ENCODE measurements at places on chromosomes 16 and 17.

DNA sequence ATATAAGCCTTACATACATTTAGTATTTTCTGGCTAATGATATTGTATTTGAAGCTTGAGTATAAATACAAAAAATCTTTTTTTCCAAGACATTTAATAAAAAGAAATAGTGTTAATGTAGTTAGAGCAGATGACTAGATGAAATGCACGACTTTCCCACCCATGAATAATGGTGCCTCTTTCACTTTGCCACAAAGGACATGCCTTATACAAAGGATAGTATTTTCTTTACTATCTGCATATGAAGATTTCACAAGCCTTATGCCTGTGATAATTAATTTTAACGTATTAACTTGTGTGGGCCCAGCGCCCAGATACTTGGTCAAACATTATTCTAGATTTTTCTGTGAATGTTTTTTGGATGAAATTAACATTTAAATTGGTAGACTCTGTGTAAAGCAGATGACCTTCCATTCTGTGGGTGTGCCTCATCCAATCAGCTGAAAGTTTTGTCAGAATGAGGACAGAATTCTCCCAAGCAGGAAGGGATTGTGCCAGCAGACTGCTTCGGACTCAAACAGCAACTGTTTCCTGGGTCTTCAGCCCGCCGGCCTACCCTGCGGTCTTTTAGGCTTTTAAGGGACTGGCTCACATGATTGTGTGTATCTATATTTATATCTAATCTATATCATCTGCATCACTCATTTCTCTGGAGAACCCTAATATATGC, 115.4 kb downstream of the USP22 start:
- H3K4me3 ChIP-seq: no peak overlapping the region
- no peaks in the 10 kb centered on the region for H3K36me3 ChIP-seq
- H3K27me3 ChIP-seq: no peaks in the 10 kb centered on the region
- no peaks in the 10 kb centered on the region for H3K4me1 ChIP-seq
- no peak for DNase-seq

- DNase-seq: no peak
- no peaks in the 10 kb centered on the region for H3K36me3 ChIP-seq
- no peaks in the 10 kb centered on the region for H3K27me3 ChIP-seq
- no peaks in the 10 kb centered on the region for H3K4me1 ChIP-seq
Observed at GRCh38 chr17:60168654-60169053, 18.9 kb downstream of the CA4 start.

DNA sequence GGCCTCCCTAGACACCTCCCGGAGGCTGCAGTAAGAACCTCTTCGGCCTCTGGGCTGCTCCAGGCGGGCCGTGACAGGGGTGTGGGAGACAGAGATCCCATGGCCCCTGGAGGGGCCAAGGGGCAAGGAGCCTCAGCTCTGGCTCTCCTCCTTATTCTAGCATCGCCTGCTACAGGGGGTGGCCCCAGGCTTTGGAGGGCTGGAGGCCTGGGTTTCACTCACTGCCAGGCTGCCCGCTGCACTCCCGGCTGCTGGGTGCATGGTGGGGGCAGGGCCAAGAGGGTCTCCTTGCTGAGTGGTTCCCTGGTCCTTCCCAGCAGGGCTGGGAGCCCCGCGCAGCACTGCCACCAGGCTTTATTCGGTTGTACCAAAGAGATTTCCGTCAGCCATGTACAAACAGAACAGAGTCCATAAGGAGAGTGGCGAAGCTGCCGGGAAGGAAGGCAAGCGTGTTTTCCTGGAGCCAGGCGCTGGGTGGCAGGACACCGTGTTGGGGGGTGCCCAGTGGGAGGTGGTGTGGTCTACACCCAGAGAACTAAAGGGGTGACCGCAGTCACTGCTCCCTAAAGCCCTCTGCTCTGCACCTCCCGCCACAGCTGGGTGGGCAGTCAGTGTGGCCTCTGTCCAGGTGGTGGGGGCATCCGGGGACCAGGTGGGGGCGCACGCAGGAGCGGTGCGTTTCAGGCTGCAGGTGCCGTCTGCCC, 2.0 kb downstream of the NPB start:
- no peak overlapping the region for H3K27ac ChIP-seq
- H3K36me3 ChIP-seq: peaks cover 4% of the 10 kb centered on the region
- no peak for DNase-seq
- H3K4me3 ChIP-seq: no peak overlapping the region
- H3K27me3 ChIP-seq: no peaks in the 10 kb centered on the region

DNA sequence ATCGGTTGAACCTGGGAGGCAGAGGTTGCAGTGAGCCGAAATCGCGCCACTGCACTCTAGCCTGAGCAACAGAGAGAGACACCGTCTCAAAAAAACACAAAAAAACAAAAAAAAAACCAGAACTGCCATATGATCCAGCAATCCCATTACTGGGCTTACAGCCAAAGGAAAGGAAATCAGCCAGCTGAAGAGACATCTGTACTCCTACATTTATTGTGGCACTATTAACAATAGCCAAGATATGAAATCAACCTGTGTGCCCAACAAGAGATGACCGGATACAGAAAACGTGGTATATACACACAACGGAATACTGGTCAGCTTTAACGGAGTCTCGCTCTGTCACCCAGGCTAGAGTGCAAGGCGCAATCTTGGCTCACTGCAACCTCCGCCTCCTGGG, 14.6 kb downstream of the FANCA start:
- H3K27ac ChIP-seq: no peak overlapping the region
- no peaks in the 10 kb centered on the region for H3K36me3 ChIP-seq
- no peak overlapping the region for H3K4me3 ChIP-seq

GRCh38 chr16:4684058-4684715, 9.2 kb upstream of the NUDT16L1 start:
- H3K36me3 ChIP-seq: peaks cover 98% of the 10 kb centered on the region
- H3K4me1 ChIP-seq: peaks cover 38% of the 10 kb centered on the region
- no peak for DNase-seq
- no peak overlapping the region for H3K27ac ChIP-seq
- H3K4me3 ChIP-seq: no peak overlapping the region
- no peaks in the 10 kb centered on the region for H3K27me3 ChIP-seq

DNA sequence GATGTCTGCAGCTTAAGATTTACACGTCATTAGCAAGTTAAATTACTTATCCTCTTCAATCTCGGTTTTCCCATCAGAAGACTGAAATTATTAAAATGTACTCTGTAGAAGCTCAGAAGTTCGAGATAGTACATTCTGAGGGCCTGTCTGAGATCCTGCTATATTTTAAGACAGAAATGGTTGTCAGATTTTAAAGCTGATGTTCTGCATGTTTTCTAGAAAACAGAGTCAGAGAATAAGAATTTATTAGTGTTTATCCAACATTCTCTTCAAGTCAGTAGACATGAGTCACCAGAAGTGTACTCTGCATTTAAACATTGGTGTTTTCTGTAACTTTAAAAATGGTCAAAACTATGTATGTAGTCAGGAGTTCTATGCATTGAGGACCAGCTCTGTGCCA, 155.2 kb upstream of the MYOCD start:
- no peak overlapping the region for H3K27ac ChIP-seq
- no peaks in the 10 kb centered on the region for H3K36me3 ChIP-seq
- DNase-seq: no peak
- H3K4me1 ChIP-seq: no peaks in the 10 kb centered on the region

GRCh38 chr17:14336418-14336817, 35.5 kb downstream of the HS3ST3B1 start:
- H3K27ac ChIP-seq: no peak overlapping the region
- no peaks in the 10 kb centered on the region for H3K36me3 ChIP-seq
- no peak for DNase-seq
- no peak overlapping the region for H3K4me3 ChIP-seq

DNA sequence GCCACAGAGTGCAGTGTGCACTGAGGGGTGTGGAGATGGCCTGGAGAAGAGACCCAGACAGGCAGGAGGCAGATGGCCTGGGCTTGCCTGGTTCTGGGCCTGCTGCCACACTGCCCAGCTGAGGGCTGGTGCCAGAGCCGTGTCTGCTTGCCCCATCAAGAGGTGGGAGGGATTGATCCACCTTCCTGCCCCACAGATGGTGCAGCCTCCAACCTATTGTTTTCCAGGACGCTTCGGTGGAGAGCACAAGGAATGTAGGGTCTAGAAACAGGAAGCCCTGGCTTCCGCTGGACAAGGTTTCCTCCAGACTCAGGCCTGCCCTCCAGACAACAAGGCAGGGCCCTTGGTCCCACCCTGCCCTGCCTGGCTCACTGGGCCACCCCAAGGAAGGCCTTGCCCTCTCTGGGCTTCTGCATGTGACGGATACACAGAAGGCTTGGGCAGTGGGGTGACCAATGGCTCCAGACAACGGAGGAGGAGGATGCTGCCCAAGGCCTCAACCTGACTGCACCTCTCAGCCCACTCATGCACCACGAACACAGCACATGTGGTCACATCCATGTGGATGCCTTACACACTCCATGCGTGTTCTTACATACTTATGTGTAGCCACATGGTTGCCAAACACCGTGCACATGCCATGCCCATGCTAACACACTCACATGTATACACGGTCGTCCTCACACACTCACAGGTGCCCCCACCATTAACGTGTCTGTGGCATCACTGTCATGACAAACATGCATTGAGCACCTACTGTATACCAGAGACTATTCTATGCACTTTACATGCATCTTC, 6.5 kb upstream of the CDH5 start:
- no peaks in the 10 kb centered on the region for H3K36me3 ChIP-seq
- H3K27ac ChIP-seq: no peak overlapping the region
- no peak for DNase-seq

- H3K27me3 ChIP-seq: no peaks in the 10 kb centered on the region
- DNase-seq: no peak
- peaks cover 19% of the 10 kb centered on the region for H3K4me1 ChIP-seq
- H3K27ac ChIP-seq: peak overlapping the region; percentile 67
- no peaks in the 10 kb centered on the region for H3K36me3 ChIP-seq
Observed at GRCh38 chr17:9465210-9465921, 110.3 kb downstream of the STX8 start.

DNA sequence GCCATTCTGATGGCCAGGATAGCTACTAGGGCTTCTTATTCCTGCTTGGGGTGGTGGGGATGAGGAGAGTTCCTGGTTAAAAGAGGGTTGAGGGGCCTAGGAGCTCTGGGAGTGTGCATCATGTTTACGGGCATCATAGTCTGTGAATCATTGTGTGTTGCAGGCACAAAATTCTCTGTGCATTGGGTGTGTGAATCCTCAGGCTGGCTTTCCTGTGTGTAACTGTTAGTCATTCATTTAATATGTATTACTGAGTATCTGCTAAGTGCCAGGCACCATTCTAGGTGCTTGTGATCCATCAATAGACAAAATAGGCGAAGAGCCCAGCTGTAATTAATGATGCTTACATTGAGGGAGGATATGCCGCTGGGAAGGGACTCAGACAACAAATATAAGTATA, 5.8 kb downstream of the PPY start:
- H3K4me1 ChIP-seq: peaks cover 8% of the 10 kb centered on the region
- H3K27me3 ChIP-seq: peaks cover 57% of the 10 kb centered on the region

- peaks cover 31% of the 10 kb centered on the region for H3K36me3 ChIP-seq
- H3K27ac ChIP-seq: peak overlapping the region; percentile 93
- H3K4me3 ChIP-seq: peak overlapping the region; percentile 86
- peaks cover 33% of the 10 kb centered on the region for H3K4me1 ChIP-seq
- H3K27me3 ChIP-seq: no peaks in the 10 kb centered on the region
Observed at GRCh38 chr17:41965694-41966462, 717 bp upstream of the CNP start.

DNA sequence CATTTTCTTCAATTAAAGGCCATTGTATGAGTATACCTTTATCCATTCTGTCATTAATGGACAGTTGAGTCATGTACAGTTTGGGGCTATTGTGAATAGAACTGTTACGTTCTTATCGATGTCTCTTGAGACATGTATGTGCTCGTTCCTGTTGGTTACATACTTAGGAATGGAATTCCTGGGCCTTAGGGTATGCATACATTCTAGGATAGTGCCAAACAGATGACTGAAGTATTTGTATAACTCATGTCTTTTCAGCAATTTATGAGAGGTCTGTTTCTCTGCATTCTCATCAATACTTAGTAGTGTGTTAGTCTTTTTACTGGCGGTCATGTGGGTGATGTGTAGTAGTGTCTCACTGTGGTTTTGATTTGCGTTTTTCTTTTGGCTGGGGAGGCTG, 81.2 kb downstream of the USP22 start:
- no peak for DNase-seq
- no peak overlapping the region for H3K27ac ChIP-seq
- H3K36me3 ChIP-seq: no peaks in the 10 kb centered on the region
- H3K4me1 ChIP-seq: no peaks in the 10 kb centered on the region

DNA sequence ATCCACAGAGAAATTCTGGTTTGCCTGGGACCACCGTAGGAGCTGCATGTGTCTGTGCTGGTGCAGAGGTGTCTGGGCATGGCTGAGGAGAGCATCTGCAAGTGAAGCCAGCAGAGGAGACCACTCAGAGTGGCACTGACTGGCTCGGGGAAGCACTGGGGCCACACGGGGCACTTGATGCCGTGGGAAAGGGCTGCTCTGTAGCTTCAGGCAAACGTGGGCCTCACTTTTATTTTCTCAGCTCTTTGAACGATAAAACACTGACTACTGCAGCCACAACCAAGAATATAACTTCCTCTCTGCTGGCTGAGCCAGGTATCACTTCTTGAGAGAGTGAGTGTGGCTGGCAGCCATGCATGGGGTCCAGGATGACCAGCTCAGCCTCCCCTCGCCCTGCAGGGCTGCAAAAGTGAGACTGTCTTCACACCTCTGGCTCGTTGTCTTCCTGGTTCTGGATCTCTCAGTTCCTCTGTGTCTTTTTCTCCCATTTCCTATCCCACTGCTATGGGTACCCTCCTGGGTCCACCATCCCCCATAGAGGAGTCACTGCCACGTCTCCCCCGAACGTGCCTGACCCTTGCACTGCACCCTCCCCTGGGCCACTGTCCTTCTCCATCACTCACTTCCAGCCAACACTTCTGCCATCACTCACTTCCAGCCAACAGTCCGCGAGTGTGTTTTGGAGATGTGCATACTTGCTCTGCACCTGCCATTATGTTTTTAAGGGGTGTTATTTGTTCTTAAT, 201.4 kb upstream of the CHMP6 start:
- no peak for DNase-seq
- no peak overlapping the region for H3K4me3 ChIP-seq
- H3K36me3 ChIP-seq: no peaks in the 10 kb centered on the region

- no peak for DNase-seq
- H3K27ac ChIP-seq: no peak overlapping the region
- no peaks in the 10 kb centered on the region for H3K36me3 ChIP-seq
- H3K4me1 ChIP-seq: no peaks in the 10 kb centered on the region
Observed at GRCh38 chr16:66857437-66857836, 13.2 kb downstream of the CA7 start.

DNA sequence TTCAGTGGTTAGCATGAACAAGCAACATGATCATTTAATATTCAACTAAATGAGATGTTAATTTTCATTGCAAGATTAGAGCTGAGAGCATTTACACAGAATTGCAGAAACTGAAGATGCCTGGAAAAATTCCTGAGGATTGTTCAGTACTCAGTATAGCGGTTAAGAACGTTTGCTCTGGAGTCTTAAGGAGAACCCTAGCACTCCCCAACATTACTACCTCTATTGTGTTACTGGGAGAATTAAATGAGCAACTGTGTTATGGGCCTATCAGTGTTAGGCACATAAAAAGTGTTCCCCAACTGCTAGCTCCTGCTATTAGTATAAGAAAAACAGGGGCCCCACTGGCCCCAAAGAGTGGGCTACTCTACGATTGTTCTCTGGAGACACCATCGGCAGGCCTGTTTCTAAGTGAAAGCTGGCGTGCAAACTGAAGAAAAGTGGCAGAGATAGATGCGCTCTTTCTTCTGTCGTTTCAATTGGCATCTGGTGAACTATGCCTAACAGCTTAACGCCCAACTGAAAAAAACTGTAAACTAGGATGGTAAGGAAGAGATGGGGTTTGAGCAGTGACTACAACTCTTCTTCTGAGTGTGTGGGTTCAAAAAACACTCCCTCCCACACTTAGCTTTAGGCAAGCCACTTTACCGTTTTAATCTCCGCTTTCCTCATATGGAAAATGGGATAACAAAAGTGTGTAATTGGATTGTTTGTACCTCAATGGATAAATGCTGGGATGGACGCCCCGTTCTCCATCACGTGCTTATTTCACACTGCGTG, 1.3 kb downstream of the CDR2 start:
- peaks cover 7% of the 10 kb centered on the region for H3K4me1 ChIP-seq
- no peaks in the 10 kb centered on the region for H3K27me3 ChIP-seq
- H3K27ac ChIP-seq: peak overlapping the region; percentile 90
- H3K36me3 ChIP-seq: no peaks in the 10 kb centered on the region
